Muscle of arm (tissue), 14 donors: ENCODE measurements at places on chromosomes 16 and 17.

DNA sequence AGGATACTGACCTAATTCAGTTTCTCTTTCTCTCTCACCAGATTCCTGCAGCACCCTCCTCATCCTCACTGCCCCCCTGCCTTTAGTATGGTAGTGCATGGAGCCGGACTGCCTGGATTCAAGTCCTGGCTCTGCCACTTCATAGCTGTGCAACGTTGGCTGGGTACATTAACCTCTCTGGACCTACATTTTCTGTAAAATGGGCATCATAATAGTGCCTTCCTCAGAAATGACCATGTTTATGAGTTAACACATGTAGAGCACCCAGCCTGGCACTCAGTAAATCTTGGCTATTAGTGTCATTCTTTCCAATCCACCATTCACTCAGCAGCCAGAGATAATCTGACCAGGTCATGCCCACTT, 7.3 kb downstream of the UNC119 start:
- DNase-seq = no peak

DNA sequence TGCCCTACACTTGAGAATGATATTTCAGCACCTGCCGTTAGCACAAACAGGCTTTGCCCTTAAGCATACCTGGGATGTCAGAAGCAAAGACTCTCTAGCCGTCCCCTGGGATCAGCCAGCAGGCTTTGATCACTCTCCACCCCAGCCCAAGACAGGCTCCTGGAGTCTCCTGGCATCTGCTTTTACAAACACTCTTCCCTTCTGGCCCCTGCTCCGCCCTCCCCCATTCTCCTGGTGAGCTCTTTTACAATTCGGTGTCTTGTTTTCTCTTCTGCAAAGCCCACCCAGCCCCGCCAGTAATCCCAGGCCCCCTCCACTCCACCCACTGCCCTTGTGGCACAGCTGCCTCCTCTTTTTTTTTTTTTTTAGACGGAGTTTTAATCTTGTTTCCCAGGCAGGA, 50.4 kb downstream of the KATNIP start:
- no peak for DNase-seq

DNA sequence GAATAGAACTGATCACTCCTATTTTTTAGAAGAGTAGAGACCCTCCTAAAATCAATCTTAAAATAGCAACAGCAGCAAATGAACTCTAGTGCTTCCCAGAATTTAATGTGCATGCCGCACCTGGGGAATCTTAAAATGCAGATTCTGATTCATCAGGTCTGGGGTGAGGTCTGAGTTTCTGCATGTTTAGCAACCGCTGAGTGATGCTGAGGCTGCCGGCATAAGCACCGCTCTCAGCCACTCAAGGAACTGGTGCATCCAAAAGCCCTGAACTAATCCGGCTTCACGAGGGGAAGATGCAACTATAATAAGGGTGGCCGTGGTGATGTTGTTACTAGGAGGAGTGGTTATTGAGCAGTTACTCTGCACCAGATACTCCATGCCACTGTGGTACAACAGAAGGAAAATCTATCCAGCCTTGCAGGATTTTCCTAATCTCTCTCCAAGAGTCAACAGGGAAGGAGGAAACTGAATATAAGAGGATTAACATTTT, 19.7 kb downstream of the SDK2 start:
- DNase-seq = no peak

- DNase-seq = no peak
Observed at GRCh38 chr17:75124041-75124818, 7.3 kb downstream of the NT5C start.

- DNase-seq = no peak
Observed at GRCh38 chr16:77564791-77565390, 130.1 kb upstream of the ADAMTS18 start.

- no peak for DNase-seq
Observed at GRCh38 chr17:45992175-45992574, 6.9 kb upstream of the STH start.

DNA sequence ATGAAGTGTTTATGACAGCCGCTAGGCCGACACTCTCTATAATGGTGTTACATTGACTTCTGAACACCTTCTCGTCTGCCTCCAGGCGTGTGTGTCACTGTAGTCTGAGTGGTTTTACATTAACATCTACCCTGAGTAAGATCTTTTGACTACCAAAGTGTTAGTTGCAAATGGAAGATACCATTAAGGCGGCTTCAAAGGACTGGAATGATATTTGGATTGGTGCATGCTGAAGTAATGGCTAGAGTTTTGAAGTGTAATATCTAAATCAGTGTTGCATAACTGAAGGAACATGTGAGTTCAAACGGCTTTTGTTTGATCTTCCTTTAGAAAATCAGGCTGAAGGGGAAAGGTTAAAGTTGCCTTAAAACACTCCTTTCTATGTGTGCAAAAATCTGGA, 52.2 kb downstream of the BCAS3 start:
- no peak for DNase-seq

DNA sequence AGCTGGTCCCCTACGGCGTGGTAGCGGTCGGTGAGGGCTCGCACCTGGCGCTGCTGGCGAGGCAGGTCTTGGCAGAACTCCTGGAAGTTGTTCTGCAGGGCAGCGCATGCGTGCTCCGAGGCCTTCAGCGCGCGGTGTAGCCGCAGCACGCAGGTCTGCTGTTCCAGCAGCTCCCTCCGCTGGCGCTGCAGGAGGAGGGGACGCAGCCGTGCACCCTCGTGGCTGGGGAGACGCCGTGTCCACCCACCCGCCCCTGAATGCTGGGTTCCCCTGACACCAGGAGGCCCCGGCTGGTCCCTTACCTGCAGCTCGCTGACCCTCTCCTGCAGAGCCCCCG, 12.2 kb downstream of the EVPL start:
- DNase-seq = no peak
